ENCODE measurements at places on chromosomes 3 and 15. TPM values are rescaled to one million over a fixed set of nuclear protein-coding genes. Genes with fewer than 3 reads are reported as not detected.

Gene JMJD7
- polyA plus RNA-seq = 6.3 TPM

Gene ARHGEF26
- 2.3 TPM for polyA plus RNA-seq

Gene C3orf70
- polyA plus RNA-seq = 0.89 TPM

Gene BMF
- 2.8 TPM for polyA plus RNA-seq

Gene DAZL
- not detected for polyA plus RNA-seq

Gene ANKRD34C
- polyA plus RNA-seq = not detected

GRCh38 chr15:70098461-70099166 is 897 bp upstream of the TLE3 start:
- H3K27me3 ChIP-seq = peaks cover 16% of the 10 kb centered on the region
- H3K36me3 ChIP-seq = peaks cover 2% of the 10 kb centered on the region
- peak overlapping the region; percentile 37 for H3K4me3 ChIP-seq
- peak overlapping the region; percentile 66 for H3K27ac ChIP-seq
- DNase-seq = no peak

GRCh38 chr15:42723068-42723467 is 13.9 kb downstream of the CDAN1 start:
- peaks cover 68% of the 10 kb centered on the region for H3K36me3 ChIP-seq
- no peak for DNase-seq
- H3K4me1 ChIP-seq = no peaks in the 10 kb centered on the region
- H3K27me3 ChIP-seq = no peaks in the 10 kb centered on the region

GRCh38 chr3:50294492-50295403 is 2.5 kb upstream of the IFRD2 start:
- peaks cover 13% of the 10 kb centered on the region for H3K4me1 ChIP-seq
- no peak overlapping the region for H3K27ac ChIP-seq
- H3K36me3 ChIP-seq = peaks cover 6% of the 10 kb centered on the region
- H3K4me3 ChIP-seq = no peak overlapping the region
- H3K27me3 ChIP-seq = no peaks in the 10 kb centered on the region
- DNase-seq = no peak

DNA sequence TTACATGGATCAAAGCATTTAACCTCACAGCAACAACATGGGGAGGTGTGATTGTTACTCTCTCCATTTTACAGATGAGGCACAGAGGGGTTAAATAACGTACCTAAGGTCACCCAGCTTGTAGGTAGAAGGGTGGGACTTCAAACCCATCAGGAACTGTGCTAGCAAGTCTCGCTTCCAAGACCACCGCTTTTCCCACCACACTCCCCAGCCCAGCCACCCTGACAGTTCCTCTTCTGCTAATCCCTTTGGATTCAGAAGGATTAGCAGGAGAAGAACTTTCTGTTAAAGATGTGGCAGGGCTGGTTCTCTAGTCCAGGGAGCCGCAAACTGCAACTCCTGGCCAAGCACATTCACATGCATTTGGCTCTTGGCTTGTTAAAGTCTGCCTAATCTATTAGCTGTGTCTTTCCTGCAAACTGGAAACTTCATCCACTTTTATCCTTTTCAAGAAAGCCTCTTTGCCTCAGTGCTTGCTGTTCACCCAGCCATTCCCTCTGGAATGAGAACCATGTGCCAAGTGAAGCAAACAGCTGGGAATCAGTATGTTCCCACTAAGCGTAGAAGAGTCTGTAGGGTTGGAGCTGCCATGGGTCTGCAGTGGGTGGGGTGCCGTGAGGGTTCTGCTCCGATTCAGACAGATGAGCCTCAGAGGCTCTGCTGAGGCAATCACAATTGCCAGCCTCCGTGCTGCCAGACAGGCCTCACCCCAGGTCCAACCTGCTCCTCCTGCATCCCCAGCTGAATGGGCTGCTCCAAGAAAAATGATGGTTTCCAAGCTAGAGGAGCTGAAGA is 44.6 kb downstream of the POMGNT2 start:
- no peak for DNase-seq
- no peaks in the 10 kb centered on the region for H3K36me3 ChIP-seq
- no peak overlapping the region for H3K4me3 ChIP-seq
- no peaks in the 10 kb centered on the region for H3K4me1 ChIP-seq

GRCh38 chr3:53643757-53644156 is 149.3 kb downstream of the CACNA1D start:
- no peak overlapping the region for H3K27ac ChIP-seq
- no peak overlapping the region for H3K4me3 ChIP-seq
- H3K27me3 ChIP-seq = no peaks in the 10 kb centered on the region
- no peaks in the 10 kb centered on the region for H3K4me1 ChIP-seq
- H3K36me3 ChIP-seq = no peaks in the 10 kb centered on the region

GRCh38 chr3:162224746-162225145 is 728.1 kb downstream of the OTOL1 start:
- no peak overlapping the region for H3K27ac ChIP-seq
- no peaks in the 10 kb centered on the region for H3K27me3 ChIP-seq
- H3K4me3 ChIP-seq = no peak overlapping the region

GRCh38 chr3:46714728-46715506 is 2.8 kb downstream of the PRSS50 start:
- H3K27ac ChIP-seq = no peak overlapping the region
- H3K4me1 ChIP-seq = no peaks in the 10 kb centered on the region
- no peak overlapping the region for H3K4me3 ChIP-seq

DNA sequence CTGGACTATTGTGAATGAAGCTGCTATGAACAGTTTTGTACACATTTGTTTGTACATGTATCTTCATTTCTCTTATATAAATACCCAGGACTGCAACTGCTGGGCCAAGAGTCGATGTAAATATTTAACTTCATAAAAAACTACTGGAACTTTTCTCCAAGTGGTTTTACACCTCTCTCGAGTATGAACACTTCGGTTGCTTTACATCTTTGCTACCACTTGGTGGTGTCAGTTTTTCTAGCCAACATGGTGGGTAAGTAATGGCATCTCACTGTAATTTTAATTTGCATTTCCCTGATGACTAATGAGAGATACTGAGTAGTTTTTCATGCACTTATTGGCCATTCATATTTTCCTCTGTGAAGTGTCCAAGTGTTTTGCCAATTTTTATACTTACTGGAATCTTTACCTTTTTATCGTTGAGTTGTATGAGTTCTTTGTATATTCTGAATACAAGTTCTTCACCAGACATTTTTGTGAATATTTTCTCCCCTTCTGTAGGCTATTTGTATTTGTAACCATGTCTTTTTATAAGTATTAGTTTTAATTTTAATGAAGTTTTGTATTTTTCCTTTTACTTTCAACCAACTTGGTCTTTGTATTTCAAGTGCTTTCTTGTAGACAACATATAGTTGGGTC is 44.4 kb downstream of the PCOLCE2 start:
- H3K27ac ChIP-seq = no peak overlapping the region
- no peak overlapping the region for H3K4me3 ChIP-seq
- DNase-seq = peak; percentile 38
- H3K36me3 ChIP-seq = no peaks in the 10 kb centered on the region

- H3K27ac ChIP-seq = no peak overlapping the region
- no peak overlapping the region for H3K4me3 ChIP-seq
- DNase-seq = peak; percentile 99
- no peaks in the 10 kb centered on the region for H3K27me3 ChIP-seq
- peaks cover 8% of the 10 kb centered on the region for H3K4me1 ChIP-seq
These were observed 55.8 kb upstream of the FAM98B start for GRCh38 chr15:38398134-38398533.

DNA sequence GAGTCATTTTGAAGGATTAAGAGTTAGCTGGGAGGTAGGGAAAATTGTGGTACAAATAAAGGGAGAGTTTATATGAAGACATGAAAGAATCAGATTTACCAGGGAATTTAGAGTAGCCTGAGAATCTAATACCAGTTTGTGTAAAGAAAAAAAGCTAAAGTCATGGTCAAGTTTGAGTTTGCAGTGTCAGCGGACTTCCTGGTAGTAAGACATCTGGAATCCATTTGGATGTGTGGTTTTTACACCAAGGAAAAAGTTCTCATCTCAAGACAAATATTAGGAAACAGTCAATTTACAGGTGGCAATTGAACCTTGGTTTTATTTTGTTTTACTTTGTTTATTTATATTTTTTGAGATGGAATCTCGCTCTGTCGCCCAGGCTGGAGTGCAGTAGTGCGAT is 1.5 kb upstream of the P2RY12 start:
- DNase-seq = no peak
- no peak overlapping the region for H3K27ac ChIP-seq
- no peaks in the 10 kb centered on the region for H3K4me1 ChIP-seq
- H3K4me3 ChIP-seq = no peak overlapping the region

GRCh38 chr3:144585953-144586352 is 614.3 kb downstream of the DIPK2A start:
- no peak for DNase-seq
- no peaks in the 10 kb centered on the region for H3K4me1 ChIP-seq
- H3K36me3 ChIP-seq = no peaks in the 10 kb centered on the region
- no peak overlapping the region for H3K27ac ChIP-seq
- H3K27me3 ChIP-seq = no peaks in the 10 kb centered on the region
- no peak overlapping the region for H3K4me3 ChIP-seq

DNA sequence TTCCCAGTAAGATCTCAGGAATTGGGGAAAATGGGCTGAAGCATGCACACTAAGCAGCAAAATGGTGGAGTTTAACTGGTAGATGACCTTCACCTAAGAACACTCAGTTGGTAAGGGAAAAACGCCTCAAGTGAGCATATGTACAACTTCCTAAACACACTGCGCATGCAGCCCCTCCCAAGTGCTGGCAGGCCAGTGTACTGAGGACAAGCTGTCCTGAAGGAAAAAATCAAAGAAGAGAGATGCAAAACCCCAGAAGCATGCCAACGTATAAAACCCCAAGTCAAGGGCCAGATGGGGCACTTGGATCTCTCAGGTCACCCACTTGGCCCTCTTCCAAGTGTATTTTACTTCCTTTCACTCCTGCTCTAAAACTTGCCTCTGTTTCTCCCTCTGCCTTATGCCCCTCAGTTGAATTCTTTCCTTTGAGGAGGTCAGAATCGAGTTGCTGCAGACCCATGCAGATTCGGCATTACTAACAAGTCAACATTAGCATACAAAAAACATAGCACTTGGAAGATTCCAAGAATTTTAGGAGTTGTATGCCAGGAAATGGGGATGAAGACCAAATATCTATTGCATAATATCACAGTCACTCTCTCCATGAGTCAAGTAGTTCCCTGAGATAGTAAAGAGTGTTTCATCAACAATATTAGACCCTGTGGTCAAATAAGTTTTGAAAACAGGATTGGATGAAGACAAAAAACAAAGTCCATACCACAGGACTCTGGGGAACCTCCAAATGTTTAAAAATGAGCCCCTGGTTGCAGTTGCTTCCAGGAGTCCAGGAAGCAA is 10.8 kb upstream of the FYCO1 start:
- no peaks in the 10 kb centered on the region for H3K36me3 ChIP-seq
- H3K4me3 ChIP-seq = no peak overlapping the region
- H3K27me3 ChIP-seq = no peaks in the 10 kb centered on the region
- H3K27ac ChIP-seq = peak overlapping the region; percentile 39
- DNase-seq = peak; percentile 79

- no peak overlapping the region for H3K27ac ChIP-seq
- H3K4me3 ChIP-seq = no peak overlapping the region
- no peaks in the 10 kb centered on the region for H3K36me3 ChIP-seq
- H3K4me1 ChIP-seq = peaks cover 4% of the 10 kb centered on the region
- no peak for DNase-seq
These were observed 22.1 kb downstream of the TYRO3 start for GRCh38 chr15:41581110-41581509.

- H3K4me1 ChIP-seq = no peaks in the 10 kb centered on the region
- H3K27me3 ChIP-seq = peaks cover 23% of the 10 kb centered on the region
- H3K36me3 ChIP-seq = no peaks in the 10 kb centered on the region
- H3K4me3 ChIP-seq = no peak overlapping the region
- DNase-seq = no peak
These were observed 28.7 kb upstream of the XIRP1 start for GRCh38 chr3:39221141-39221530.

DNA sequence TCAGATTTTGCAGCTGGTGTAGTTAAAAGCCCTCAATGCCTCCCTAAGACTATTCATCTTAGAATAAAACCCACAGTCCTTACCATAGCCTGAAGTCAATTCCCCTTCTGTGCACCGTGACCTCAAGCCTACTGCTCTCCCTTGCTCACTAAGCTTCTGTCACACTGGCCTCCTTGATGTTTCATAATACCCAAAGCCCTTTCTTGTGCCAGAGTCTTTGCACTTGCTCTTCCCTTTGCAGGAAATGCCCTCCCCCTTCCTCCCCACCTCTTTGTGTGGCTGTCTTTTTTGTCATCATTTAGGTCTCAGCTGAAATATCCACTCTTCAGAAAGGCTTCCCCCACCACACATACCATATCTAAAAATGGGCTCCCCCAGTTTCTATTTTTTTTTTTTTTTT is 4.2 kb upstream of the PLEKHO2 start:
- H3K27me3 ChIP-seq = no peaks in the 10 kb centered on the region
- H3K4me3 ChIP-seq = no peak overlapping the region
- no peak for DNase-seq
- H3K36me3 ChIP-seq = no peaks in the 10 kb centered on the region

DNA sequence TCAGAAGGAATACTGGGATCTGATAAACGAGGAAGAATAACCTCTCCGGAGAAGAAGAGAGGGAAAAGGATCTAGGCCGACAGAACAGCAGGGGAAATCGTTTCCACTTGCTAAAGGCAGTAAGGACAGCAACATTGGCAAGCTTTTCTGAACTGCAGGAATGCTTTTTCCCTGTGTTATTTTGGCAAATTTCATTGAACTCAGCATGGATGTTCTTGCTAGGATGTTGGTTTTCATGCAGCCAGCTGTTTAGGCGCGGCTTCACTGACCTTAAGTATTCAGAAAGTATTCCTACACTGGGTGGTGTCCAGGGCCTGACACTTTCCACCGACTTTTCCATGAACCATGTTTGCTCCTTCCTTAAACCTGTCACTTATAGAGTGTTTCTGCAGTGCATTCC is 489.7 kb downstream of the CNTN3 start:
- H3K4me1 ChIP-seq = no peaks in the 10 kb centered on the region
- H3K36me3 ChIP-seq = no peaks in the 10 kb centered on the region
- H3K27me3 ChIP-seq = no peaks in the 10 kb centered on the region
- no peak overlapping the region for H3K4me3 ChIP-seq
- DNase-seq = no peak
- no peak overlapping the region for H3K27ac ChIP-seq

Measured in IMR-90 (cell line).